OCI-M1 (cell line): ENCODE measurements at places on chromosomes 16 and 17.
A peak's percentile ranks its signal among the peaks of the same experiment; 100 is the strongest.

DNA sequence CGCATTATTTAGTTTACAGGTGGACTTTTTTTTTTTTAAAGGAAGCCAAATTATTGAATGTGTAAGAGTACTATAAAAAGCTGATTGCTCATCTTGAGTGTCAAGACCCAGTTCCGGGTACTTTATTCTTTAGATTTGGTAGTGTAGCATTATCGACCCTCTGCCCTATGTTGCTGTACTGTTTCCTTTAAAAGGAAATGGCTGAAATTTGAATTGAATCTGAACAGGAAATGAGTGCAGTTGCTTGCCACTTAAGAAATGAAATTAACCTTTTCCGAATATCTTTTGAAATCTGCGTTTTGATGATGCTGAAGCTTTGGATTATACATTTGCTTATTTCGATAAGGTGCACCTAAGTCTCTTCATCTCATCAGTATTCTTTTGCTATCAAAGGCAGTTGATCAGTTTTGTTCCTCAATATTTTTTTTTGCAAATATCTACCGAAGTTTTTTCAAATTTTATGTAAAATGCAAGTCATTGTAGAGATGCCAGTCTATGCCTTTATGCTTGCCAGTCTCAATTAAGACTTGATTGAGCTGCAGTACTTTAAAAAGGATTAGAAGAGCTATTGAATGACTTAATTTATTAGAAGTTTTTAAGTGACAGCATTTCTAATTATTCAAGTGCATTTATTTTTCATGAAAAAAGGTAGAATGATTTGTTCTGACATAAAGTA is 1.8 kb downstream of the GGNBP2 start:
- DNase-seq, result peak; percentile 45

DNA sequence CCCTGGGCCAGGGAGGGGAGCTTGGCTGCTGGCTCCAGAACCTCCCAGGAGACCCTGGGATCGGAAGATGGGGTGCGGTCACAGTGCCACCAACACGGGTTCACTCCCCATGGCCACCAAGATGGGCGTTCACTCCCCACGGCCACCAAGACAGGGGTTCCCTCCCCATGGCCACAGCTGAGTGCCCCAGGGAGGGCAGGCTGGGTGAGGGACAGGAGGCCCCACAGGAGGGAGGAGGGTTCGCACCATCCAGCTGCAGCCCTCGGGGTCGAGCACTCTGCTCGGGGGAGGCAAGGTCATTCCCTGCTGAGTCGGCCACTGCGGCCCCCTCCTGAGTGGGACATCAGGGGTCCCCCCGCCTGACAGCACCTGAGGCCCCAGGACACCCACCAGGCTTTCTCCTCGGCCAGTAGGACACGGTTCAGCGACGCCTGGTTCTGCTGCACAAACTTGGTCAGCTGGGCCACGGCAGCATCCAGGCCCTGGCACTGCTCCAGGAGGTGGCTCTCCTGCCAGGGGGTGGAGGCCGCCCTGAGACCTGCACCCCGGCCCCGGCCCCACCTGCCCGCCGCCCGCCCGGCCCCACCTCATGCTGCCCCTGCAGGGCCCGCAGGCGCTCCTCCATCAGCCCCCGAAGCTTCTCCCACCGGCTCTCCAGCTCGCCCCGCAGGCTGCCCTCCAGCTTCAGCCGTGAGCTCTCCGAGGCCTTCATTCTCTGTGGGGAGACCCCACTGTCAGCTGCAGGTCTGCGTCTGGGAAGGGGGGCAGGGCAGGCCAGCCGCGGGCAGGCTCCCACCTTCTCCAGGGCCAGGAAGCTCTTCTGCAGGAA is 5.9 kb downstream of the CCDC154 start:
- DNase-seq, result no peak

GRCh38 chr17:40443988-40444899 is 994 bp downstream of the IGFBP4 start:
- no peak for DNase-seq

- peak; percentile 67 for DNase-seq
Observed at GRCh38 chr16:30509081-30509765, 17.1 kb downstream of the ZNF768 start.

DNA sequence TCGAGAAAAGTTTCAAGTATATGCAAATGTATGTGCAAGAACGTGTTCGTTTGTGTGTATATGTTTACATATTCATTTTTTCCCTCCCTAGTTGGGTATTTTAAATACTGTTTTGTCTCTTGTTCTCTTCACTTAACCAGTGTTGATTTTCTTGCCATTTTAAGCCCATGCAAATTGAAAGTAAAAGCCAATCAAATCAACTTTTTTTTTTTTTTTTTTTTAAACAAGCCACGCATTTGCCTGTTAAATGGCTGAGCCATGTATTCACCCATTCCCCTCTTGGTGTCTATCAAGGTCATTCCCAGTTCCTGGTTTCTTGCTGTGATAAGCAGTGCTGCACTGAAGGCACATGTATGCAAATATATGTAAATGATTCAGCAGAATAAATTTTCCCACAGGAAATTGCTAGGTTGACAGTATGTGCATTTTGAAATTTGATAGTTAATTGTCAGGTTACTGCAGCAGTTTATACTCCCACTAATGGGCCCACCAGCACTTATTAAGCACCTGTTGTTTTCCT is 12.2 kb downstream of the ABCC1 start:
- DNase-seq, result peak; percentile 66

DNA sequence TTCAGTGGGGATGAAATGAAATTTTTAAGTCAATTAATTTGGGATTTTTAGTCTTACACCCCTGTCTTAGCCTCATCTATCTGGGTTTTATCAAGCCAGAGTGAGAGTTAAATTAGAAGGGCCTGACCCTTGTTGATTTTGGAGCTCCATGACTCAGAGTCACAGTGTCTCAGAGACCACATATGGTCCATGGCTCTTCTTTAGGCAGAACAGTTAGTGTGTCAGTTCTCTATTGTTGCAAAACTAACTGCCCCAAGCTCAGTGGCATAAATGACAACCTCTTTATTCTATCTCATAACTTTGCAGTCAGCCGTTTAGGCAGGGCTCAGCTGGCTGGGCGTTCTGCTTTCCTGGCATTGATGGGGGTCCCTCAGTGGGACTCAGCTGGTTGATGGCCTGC is 44.7 kb downstream of the IRF8 start:
- DNase-seq, result no peak

DNA sequence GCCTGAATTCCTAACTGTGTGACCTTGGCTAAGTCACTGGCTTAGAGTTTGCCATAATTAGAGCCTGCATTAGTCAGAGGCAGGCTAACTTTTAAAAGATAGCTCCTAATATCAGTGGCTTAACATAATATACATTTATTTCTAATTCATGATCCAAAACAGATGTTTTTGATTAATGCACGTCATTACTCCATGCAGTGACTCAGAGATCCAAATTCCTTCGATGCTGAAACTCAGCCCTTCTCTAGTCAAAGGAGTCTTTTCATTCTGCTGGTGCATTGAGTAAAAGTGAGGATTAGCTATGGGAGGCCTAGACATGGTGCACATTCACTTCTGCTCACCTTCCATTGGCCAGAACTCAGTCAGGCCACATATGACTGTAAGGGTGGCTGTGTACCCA is 49.8 kb downstream of the IRX3 start:
- DNase-seq, result no peak

- no peak for DNase-seq
Observed at GRCh38 chr17:7304179-7304578, 3.2 kb upstream of the EIF5A start.

DNA sequence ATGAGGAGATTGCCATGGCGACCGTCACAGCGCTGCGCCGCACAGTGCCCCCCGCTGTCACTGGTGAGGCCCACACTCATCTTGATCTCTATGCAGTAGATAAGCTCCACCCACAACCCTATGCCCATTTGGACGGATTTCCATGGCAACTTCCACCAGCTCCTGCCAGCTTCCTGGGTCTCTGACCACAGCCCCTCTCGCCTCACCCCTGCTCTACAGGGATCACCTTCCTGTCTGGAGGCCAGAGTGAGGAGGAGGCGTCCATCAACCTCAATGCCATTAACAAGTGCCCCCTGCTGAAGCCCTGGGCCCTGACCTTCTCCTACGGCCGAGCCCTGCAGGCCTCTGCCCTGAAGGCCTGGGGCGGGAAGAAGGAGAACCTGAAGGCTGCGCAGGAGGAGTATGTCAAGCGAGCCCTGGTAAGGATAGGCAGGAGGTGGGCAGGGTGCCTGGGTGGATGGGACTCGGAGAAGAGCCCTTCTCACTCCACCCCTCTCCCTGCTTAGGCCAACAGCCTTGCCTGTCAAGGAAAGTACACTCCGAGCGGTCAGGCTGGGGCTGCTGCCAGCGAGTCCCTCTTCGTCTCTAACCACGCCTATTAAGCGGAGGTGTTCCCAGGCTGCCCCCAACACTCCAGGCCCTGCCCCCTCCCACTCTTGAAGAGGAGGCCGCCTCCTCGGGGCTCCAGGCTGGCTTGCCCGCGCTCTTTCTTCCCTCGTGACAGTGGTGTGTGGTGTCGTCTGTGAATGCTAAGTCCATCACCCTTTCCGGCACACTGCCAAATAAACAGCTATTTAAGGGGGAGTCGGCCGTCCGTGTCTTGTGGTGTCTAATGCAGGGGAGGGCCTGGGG is 4.3 kb downstream of the ALDOA start:
- peak; percentile 25 for DNase-seq

GRCh38 chr16:2713523-2713922 is 6.5 kb downstream of the PRSS27 start:
- no peak for DNase-seq

GRCh38 chr16:88497561-88498462 is 44.7 kb downstream of the ZFPM1 start:
- DNase-seq, result peak; percentile 97

- DNase-seq, result no peak
Observed at GRCh38 chr16:26959416-26960009, 107.2 kb upstream of the C16orf82 start.

DNA sequence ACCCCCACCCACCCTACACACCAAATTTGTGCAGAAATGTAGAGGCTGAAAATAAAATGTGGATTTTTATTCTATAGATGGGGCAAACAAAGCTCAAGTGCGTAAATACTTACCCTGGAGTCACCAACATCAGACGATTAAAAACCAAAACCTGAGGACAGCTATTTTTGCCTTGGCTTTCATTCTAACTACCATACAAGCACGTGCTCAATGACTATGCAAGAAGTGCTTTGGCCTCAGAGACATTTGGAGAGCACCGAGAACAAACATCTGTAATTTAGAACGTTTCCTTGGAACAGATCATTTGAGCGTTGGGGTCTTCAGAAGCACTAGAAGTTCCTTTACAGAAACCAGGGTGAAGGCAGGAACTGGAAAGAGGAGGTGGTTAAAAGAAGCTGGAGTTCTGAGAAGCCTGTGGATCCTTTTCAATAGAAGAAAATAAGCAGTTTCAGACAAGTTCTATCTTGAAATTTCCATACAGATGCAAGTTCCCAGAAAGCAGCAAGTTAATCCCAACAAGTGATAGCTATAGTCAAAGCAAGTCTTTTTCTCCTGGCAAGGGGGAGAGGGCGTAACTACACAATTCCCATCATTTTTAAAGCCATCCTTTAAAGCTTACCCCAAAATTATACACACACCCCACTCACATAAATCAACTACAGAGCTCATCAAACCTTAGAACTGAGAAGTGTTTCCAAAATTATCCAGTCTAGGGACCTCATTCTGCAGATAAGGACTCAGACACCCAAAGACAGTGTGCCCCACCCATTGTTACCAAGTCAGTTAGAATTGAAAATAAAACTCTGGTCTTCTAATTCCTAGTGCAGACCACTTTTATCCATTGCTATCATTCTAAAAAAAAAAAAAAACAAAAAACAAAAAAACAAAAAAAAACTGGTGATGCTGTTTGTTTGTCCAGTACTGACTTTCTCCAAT is 29.6 kb upstream of the CDRT4 start:
- DNase-seq, result no peak

DNA sequence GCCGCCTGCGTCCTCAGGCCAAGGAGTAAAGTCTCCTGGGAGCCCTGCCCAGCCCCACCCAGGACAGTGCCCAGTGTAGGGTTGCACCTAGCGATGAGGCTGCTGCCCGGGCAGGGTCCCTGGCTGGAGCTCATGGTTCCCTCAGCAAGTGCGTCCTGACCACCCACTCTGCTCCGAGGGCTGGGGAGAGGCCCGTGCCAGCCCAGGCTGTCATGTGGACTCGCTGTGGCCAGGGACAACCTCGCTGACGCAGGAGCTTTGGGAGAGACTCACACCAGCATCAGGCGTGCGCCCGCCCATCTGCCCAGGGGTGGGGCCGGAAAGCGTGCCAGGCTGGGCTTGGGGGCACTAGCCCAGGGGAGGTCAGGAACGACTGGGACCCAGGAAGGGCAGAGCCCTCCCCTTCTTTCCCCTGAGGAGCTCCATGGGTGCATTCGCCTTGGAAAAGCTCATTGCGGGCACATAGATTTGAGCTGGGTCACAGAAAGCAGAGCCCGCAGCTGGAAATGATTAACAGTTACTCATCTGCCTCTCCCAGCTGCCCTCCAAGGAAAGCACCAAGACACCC is 19.7 kb downstream of the DPEP1 start:
- DNase-seq, result no peak

DNA sequence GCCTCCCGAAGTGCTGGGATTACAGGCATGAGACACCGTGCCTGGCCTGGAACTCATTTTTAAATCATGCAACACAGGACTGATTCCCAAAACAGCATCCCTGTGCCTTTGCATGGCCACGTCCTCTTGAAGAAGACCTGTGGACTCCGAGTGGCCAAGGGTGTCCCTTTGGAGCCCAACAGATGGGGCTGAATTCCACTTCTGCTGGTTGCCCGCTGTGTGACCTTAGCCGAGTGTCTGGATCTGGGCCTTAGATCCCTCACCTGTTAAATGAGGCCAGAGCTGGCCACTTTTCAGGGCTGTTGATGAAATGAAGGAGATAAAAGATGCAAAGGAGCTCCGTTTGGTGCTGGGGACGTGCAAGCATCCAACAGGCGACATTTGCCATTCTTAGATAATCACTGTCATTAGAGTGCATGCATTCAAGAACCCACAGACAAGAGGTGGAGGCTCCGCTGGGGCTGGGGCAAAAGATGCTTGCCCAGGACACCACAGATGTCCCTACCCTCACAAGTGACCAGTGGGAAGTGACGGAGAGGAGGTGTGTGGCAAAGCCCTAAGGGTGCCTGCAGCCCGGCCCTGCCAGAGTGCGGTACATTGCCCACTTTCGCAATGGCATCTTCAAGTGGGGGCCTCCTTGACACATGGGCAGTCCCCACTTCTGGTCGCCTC is 354.1 kb upstream of the TNRC6C start:
- no peak for DNase-seq

DNA sequence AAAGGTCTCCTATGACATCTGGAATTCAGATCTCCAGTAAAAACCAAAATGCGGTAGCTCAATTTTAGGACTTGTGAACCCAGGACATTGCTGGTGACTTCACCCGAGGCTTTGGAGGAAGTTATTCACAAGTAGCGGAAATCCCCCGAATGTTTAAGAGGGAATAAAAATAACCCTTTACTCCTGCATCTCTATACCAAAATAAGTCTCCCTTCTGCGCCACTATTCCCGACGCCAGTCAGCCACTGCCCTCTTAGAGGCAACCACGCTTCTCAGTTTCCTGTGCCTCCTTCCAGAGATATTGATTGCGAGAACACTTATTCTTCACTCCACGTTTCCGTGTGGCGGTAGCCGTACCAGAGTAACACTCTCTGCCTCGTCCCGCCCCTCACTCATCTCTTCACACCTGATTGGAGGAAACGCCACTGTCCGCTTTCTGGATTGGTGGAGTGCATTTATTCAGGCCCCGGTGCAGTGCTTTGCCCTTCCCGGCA is 27.4 kb downstream of the EMP2 start:
- DNase-seq, result peak; percentile 51

- peak; percentile 82 for DNase-seq
Observed at GRCh38 chr17:15944759-15945526, at the start of gene ADORA2B. Gene ADORA2B, plus strand, starts transcription at chr17:15945130. Its CDS starts 119 bp downstream, at chr17:15945249.
